ENCODE measurements at places on chromosomes 11 and 22. TPM values are rescaled to one million over a fixed set of nuclear protein-coding genes. Genes with fewer than 3 reads are reported as not detected.

Gene PIH1D2
- 2.7 TPM for total RNA-seq

Gene MIAT
- 11.2 TPM for total RNA-seq

Gene TNNI2
- 8.5 TPM for total RNA-seq

Gene PGAP2
- 26.5 TPM for total RNA-seq

Gene AP2A2
- 98.4 TPM for total RNA-seq

Gene HEPHL1
- not detected for total RNA-seq

Gene AAMDC
- total RNA-seq = 21.4 TPM

Gene LMO1
- total RNA-seq = not detected

Gene RFPL1
- not detected for total RNA-seq

Gene C11orf87
- total RNA-seq = not detected

Gene SIRT3
- total RNA-seq = 15.1 TPM

Data from left lung (tissue), 14 donors.